ENCODE measurements at places on chromosomes 7 and 10. TPM values are rescaled to one million over a fixed set of nuclear protein-coding genes. Genes with fewer than 3 reads are reported as not detected.

GRCh38 chr10:122139627-122140170, 131.4 kb upstream of the BTBD16 start:
- H3K27ac ChIP-seq: no peak overlapping the region
- no peak for DNase-seq
- H3K27me3 ChIP-seq: peaks cover 4% of the 10 kb centered on the region
- H3K4me1 ChIP-seq: no peaks in the 10 kb centered on the region

DNA sequence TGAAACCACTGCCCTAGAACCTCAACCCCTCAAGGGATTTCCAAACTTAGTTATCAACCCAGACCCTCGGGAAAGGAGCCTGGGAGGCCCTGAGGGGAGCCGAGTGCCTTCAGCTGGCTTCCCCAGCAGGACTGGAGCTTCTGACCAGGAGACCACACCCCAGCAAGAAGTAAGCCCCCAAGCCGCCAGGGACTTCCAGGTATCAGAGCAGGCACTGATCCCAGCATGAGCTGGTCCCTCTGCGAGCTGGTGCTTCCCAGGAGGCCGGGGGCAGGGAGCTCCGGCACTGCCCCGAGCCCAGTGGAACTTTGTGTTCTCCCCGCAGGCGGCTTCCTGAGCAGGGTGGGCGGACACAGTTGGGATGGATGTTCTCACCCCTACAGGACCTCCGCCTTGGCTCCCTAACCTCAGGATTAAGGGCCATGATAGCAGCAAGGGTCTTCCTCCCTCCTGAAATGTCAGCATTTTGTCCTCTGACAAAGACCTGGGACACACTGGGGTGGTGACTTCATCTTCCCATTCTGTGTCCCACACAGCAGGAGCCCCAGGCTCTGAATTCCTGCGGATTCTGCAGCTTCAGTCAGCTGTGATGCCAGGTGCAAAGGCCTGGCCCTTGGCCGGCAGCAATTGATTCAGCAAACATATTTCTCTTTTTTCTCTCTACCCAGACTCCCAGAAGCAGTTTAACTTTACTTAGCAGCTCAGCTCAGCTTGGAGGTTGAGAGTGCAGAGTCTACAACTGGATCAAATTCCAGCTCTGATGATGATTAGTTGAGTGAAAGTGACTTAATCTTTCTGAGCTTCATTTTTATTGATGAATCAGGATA, 11.6 kb downstream of the ATP6V0E2 start:
- no peaks in the 10 kb centered on the region for H3K27me3 ChIP-seq
- no peak overlapping the region for H3K4me3 ChIP-seq
- peaks cover 14% of the 10 kb centered on the region for H3K4me1 ChIP-seq
- H3K27ac ChIP-seq: no peak overlapping the region

- no peaks in the 10 kb centered on the region for H3K4me1 ChIP-seq
- no peaks in the 10 kb centered on the region for H3K36me3 ChIP-seq
- H3K4me3 ChIP-seq: no peak overlapping the region
- H3K27ac ChIP-seq: no peak overlapping the region
- no peak for DNase-seq
Measured at GRCh38 chr7:79820387-79820786, 314.2 kb upstream of the GNAI1 start.

The POLR2J gene
- total RNA-seq: 48.3 TPM

- no peak overlapping the region for H3K4me3 ChIP-seq
- no peaks in the 10 kb centered on the region for H3K4me1 ChIP-seq
- no peak for DNase-seq
- no peaks in the 10 kb centered on the region for H3K36me3 ChIP-seq
- H3K27ac ChIP-seq: no peak overlapping the region
Measured at GRCh38 chr7:45876519-45876918, 3.6 kb upstream of the CCDC201 start.

The MRC1 gene
- total RNA-seq: 1.7 TPM

DNA sequence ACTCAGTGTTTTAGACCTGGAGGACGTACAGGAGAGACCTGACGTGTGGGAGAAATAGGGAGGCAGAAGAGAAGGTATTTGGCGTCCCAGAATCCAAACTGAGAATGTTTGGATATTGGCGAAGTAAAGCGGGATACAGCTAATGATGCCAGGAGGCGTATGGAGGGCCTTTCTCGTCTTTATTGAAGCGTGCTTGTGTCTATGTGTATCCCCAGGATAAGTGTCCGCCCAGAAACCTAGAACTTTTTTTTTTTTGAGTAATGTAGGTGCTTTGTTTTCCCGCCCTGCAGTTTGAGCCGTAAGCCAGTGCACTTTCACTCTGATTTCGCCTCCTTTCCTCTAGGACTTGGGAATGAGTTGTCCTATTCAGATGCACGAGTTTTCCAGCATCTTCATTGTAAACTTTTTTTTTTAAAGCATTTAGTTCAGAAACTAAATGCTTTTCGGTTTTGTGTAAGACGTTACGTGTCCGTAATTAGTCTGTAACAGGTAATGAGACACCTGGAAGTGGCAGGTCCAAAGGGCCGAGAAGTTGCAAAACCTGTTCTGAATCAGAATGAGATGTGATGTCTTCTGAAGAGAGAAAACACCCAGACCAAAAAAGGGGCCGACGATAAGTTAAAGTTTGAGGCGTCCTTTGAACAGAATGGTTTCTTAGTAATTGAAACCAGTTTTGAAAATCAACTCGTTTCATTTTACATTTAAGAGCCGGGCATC, 746 bp downstream of the ARL5B start:
- H3K27me3 ChIP-seq: no peaks in the 10 kb centered on the region
- H3K27ac ChIP-seq: peak overlapping the region; percentile 95
- DNase-seq: no peak
- peaks cover 16% of the 10 kb centered on the region for H3K36me3 ChIP-seq

DNA sequence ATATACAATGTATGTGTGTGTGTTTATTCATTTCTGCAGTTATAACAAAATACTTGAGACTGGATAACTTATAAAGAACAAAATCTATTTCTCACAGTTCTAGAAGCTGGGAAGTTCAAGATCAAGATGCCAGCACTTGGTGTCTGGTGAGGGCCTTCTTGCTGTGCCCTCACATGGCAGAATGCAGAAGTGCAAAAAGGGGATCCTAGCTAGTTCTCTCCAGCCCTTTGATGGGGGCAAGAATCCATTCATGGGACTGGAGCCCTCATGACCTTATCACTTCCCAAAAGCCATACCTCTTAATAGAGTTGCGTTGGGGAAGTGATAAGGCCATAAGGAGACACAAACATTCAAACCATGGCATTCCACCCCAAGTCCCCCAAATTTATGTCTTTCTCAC, 8.4 kb downstream of the GRB10 start:
- DNase-seq: no peak
- no peak overlapping the region for H3K27ac ChIP-seq
- no peaks in the 10 kb centered on the region for H3K27me3 ChIP-seq
- no peak overlapping the region for H3K4me3 ChIP-seq
- no peaks in the 10 kb centered on the region for H3K4me1 ChIP-seq

The MKX gene
- total RNA-seq: not detected

The DHX32 gene
- total RNA-seq: 19.1 TPM

DNA sequence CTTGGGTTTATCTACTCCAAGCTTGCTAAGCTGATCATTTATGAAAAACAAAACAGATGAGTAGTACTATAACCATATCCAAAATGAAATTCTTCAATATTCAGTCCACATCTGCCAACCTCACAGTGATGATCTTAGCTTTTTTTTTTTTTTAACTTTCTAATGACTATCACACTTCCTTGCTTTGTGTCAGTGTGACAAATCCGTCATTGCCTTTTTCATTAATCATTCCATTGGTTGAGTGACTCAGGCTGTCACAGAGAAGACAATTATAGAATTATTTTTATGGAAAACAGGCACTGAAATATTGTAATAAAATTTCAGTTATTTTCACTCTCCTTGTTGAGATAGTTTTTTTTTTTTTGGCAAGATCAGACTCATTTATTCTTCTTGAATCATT, 70.7 kb downstream of the CPVL start:
- no peak overlapping the region for H3K4me3 ChIP-seq
- H3K36me3 ChIP-seq: no peaks in the 10 kb centered on the region
- no peak for DNase-seq
- H3K27me3 ChIP-seq: peaks cover 17% of the 10 kb centered on the region

The SHTN1 gene
- total RNA-seq: 0.61 TPM

GRCh38 chr7:127644484-127644883, 7.5 kb upstream of the SND1 start:
- H3K27ac ChIP-seq: no peak overlapping the region
- H3K4me3 ChIP-seq: no peak overlapping the region
- H3K4me1 ChIP-seq: no peaks in the 10 kb centered on the region
- no peaks in the 10 kb centered on the region for H3K36me3 ChIP-seq
- DNase-seq: no peak

GRCh38 chr7:100358027-100358856, at the start of gene PILRB:
Gene PILRB, plus strand, starts transcription at chr7:100358117. Its CDS starts 186 bp downstream, at chr7:100358303.
- peaks cover 33% of the 10 kb centered on the region for H3K36me3 ChIP-seq
- no peak within 1 kb of the TSS for H3K4me3 ChIP-seq
- no peak for DNase-seq
- no peaks in the 10 kb centered on the region for H3K27me3 ChIP-seq
- H3K27ac ChIP-seq: peak within 1 kb of the TSS; percentile 48
- H3K4me1 ChIP-seq: peaks cover 9% of the 10 kb centered on the region

The AMPH gene
- total RNA-seq: not detected

Data from activated naive CD8-positive, alpha-beta T cell treated with anti-CD3 and anti-CD28 coated beads, Interleukin-2, amount 10 ng/mL, durations not matched to agents 7 days and 5 days (primary cell).